SK-N-DZ (cell line): ENCODE measurements at places on chromosomes 4 and X.

- no peak for DNase-seq
Measured at GRCh38 chrX:3320471-3321046, 25.9 kb downstream of the MXRA5 start.

DNA sequence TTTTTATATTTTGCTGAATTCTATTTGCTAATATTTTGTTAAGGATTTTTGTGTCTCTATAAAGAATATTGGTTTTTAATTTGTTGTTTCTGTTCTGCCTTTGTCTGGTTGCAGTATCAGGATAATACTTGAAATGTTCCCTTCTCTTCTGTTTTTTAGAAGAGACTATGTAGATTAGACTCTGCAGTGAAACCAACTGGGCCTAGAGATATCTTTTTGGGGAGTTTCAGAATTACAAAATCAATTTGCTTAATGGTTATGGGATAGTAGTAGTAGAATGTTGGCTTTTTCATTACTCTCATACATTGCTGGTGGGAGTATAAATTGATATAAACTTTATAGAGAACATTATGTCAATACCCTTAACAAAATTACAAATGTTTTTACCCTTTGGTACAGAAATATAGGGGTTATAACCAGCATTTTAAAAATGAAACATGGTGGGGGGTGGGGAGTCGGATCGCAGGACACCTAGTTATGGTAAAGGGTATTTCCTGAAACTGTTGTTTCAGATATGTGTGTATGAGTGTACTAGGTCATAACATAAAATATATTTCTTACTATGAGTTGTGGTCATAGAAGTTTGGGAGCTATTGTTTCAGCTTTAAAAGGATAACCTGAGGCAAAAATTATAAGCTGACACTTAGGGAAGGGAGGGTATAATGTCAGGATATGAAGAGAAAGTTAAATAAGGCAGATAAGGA is 29.0 kb downstream of the CLOCK start:
- DNase-seq = no peak

GRCh38 chr4:5823542-5824211 is 69.2 kb downstream of the CRMP1 start:
- no peak for DNase-seq

- DNase-seq = no peak
Measured at GRCh38 chr4:186024637-186025407, 44.1 kb upstream of the TLR3 start.

GRCh38 chr4:128354205-128354821 is 66.7 kb upstream of the PGRMC2 start:
- no peak for DNase-seq

DNA sequence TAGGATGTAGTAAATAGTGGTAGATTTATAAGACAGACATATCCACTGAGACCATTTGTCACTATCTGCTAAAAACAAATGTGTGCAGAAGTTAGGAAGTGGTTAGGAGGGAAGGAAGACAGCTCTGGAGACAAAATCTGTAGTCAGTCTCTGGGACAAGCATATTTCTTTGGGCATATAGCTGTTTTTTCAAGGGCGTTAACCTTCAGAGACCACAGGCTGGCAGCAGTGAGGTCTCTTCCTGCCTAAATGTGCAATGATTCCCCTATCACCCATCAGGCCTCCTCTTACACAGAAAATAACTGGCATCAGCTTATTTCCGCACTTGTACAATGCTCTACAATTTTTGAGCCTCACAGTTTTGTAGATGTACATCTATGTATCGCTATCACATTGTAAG is 6.5 kb downstream of the TMEM150C start:
- no peak for DNase-seq

GRCh38 chr4:170671171-170671570 is 581.4 kb upstream of the AADAT start:
- DNase-seq = no peak

DNA sequence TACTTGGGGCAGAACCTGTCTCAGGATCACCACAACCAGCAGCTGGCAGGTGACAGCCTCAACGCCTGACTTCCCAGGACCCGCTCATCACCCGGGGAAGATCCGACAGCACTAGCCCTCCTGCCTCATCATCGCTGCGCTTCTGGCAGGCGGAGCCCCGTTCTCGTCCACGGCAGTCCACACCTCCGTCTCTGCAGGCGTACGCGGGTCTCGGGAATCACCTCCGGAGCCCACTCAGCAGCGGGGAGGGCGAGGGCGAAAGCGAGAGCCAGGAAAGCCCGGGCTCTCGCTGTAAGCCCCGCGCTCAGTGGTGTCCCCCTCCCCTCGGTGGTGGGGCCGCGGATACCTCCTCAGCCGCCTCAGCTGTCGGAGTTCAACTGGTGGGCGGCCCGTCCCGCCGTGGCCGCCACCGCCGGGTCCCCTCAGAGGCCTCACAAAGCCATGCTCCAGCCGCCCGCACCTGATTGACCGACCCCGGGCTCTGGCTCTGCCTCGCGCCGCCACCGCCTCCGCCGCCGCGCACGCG is 518 bp upstream of the CNKSR2 start:
- peak; percentile 52 for DNase-seq

- DNase-seq = no peak
Measured at GRCh38 chr4:151045907-151046306, 30.8 kb upstream of the LRBA start.

DNA sequence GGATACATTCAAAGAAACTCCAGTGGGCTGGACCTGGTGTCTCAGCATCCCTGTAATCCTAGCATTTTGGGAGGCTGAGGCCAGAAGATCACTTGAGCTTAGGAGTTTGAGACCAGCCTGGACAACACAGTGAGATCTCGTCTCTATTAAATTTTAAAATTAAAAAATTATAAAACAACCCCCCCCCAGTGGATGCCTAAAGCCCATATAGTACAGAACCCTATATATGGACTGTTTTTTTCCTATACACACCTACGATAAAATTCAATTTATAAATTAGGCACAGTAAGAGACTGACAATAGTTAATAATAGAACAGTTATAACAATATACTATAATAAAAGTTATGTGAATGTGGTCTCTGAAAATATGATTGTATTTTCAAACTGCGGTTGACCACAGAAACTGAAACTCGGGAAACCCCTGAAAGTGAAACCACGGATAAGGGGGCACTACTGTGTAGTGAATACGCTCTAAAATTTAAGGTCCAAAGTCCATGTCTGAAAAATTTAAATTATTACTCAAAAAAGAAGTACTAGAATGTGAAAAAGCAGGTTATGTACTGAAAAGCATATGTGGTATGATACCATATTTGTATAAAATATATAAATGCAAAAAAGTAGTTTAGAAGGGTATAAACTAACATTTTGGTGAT is 2.0 kb downstream of the SMIM14 start:
- DNase-seq = no peak

DNA sequence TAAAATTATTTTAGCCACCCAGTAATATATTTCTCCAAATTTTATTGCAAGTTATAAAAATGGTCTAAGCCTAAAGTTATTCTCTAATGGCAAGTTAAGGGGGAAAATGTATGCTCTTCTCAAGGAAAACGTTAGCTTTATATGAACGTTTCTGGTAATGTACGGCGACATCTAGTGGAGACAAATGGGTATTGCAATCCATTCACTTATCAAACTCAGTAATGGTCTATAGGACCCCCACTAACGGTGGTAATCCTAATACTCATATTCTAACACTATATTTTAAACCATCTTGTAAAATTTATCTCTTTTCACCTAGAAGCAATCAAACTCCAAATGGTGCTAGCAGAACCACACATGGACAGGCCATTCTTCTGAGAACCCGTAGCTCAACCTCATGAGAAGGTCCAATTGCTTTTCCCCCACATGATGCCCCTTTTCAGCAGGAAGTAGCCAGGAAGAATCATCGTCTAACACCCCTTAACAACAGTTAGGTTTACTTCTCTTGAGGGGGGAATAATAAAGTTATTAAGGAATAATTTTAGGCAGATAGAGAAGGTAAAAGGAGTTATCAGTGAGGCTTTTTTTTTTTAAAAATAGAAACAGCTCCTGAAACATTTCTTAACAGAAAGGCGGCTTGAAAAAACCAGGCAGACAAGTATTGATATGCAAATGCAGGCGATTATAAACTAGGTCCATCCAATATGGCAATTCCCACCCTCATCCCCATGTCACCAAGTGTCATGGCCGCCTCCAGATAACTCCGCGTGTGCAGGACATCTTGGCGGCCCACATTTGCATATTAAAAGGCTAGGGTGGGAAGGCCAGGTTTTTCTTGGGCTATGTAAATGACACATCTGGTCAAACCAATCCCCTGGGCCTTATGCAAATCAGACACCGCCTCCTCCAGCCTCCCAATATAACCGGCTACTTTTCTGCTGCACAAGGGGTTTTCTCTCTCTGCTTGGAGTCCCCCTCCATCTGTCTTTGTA is 35.0 kb downstream of the NUDT11 start:
- DNase-seq = peak; percentile 47

- no peak for DNase-seq
Measured at GRCh38 chrX:136467303-136467702, 20.4 kb upstream of the BRS3 start.

- DNase-seq = no peak
Measured at GRCh38 chr4:165700855-165701254, 172.2 kb upstream of the TLL1 start.

DNA sequence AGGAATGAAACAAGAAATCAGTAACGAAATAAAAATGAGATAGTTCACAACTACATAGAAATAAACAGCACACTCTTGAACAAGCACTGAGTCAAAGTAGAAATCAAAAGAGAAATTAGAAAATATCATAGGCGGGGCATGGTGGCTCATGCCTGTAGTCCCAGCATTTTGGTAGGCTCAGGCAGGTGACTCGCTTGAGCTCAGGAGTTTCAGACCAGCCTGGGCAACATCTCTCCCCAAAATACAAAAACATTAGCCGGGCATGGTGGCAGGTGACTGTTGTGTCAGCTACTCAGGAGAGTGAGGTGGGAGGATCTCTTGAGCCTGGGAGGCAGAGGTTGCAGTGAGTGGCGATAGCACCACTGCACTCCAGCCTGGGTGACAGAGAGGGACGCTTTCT is 714.4 kb downstream of the GLUD2 start:
- no peak for DNase-seq

GRCh38 chr4:147864607-147865006 is 132.7 kb downstream of the ARHGAP10 start:
- DNase-seq = no peak

- DNase-seq = no peak
Measured at GRCh38 chr4:23268072-23268771, 575.5 kb downstream of the GBA3 start.

DNA sequence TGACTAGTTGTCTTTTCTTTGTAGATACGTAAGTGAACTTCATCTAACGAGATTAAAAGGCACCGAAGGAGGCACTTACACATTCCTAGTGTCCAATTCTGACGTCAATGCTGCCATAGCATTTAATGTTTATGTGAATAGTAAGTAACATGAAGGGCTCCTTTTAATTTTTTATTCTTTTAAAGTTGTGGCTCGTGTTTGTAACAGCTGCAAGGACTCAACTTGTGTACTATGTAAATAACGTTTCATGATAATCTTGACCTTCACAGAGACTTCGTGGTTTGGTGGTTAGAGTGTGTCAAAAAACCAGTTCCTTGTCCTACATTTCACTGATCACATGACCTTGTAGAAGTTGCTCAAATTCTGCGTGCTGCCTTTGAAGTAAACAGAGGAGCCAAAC is 51.6 kb downstream of the KIT start:
- no peak for DNase-seq

DNA sequence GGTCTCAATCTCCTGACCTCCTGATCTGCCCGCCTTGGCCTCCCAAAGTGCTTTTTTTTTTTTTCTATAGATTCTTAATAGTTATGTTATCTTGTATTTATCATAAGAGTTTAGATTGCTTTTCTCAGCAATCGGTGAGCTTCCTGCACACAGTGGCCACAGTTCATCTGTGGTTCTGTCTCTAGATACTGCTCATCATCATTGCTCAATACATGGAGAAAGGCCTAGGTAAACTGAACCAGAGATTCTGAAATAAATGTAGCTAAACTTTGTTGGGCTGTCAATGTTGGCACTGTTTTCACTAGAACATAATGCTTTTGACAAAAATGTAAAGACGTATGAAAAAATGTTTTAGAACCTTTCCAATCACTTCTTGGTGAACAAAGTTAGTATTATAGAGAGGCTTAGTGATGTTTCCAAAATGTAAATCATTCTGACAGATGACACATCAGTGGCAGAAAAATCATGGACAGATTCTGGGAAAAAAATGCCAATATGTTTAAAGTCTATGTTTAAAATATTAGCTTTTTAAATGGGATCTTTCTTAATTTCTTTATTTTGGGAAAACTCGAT is 50.0 kb upstream of the LIMCH1 start:
- no peak for DNase-seq

DNA sequence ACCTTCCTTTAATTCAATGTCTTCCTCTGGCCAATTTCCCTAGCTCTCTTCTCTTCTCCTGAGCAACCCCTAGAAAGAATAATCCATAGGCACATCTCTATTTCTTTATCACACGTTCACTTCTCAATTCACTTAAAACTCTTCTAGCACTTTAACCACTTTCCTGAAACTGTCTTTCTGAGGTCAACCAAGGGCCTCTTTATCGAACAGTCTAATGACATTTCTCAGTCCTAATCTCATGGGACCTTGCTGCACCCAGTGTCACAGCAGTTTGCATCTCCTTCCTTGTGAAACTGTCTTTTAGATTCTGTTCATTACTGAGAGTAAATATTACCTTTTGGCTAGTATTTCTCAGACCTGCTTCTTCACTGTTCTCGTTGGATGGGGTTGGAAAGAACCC is 285.3 kb upstream of the RASGEF1B start:
- DNase-seq = no peak

DNA sequence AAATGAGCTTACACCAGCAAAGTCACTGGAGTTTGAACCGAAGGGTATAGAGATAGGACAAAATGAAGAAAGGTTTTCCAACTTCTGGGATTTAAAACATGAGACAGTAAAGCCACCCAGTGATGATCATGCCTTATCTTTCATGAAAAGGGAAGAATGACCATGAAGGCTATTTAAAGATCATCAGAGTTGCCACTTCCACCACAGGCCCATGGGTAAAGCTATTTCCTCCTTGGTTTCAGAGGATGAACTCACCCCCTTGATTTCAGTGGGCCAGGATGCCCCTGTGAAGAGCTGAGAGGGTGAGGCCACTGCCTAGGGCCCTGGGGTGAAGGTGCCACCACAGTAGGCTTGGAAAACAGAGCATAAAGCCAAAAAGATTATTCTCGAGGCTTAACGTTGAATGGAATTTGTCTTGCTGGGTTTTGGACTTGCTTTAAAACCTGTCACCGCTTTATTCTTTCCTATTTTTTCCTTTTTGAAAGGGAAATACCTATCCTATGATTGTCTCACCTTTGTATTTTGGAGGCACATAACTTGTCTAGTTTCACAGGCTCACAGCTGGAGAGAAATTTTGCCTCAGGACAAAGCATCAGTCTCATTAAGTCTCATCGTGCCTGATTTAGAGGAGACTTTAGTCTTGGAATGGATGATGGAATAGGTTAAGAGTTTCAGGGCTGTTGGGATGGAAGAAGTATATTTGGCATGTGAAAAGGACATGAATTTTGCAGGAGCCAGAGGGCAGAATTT is 254.0 kb downstream of the SNCA start:
- no peak for DNase-seq

- no peak for DNase-seq
Measured at GRCh38 chrX:54419559-54420302, 20.5 kb upstream of the TSR2 start.
